Stimulated activated CD8-positive, alpha-beta memory T cell treated with anti-CD3 and anti-CD28 coated beads, Interleukin-4, amount 100 ng/mL, for 48 hours (primary cell): ENCODE measurements at places on chromosomes 6 and 20.

DNA sequence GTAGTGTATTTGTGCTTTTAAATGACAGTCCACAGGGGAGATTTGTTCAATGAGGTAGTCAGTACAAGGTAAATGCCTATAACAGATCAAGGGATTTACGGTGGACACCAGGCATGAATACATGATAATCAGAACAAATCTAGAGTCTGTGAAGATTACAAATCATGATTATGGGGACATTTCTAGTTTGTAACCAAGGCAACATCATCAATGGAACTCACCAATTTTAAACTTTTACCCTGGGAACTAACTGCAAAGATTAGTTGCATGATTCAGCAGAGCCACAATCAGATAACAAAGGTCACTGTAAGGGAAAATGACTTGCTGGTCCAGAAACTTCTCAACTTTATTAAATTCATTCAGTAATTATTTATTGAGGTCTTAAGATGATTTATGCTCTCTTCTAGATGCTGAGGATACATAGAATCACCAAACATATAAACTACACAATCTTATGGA is at the start of gene CRISP1:
Gene CRISP1 (minus strand): TSS at position 51 of the 459 bp plus-strand sequence. CDS start 9,135 bp downstream, outside the sequence.
- no peak for DNase-seq

GRCh38 chr20:5024982-5025381 is 23.7 kb upstream of the SLC23A2 start:
- DNase-seq, result no peak

DNA sequence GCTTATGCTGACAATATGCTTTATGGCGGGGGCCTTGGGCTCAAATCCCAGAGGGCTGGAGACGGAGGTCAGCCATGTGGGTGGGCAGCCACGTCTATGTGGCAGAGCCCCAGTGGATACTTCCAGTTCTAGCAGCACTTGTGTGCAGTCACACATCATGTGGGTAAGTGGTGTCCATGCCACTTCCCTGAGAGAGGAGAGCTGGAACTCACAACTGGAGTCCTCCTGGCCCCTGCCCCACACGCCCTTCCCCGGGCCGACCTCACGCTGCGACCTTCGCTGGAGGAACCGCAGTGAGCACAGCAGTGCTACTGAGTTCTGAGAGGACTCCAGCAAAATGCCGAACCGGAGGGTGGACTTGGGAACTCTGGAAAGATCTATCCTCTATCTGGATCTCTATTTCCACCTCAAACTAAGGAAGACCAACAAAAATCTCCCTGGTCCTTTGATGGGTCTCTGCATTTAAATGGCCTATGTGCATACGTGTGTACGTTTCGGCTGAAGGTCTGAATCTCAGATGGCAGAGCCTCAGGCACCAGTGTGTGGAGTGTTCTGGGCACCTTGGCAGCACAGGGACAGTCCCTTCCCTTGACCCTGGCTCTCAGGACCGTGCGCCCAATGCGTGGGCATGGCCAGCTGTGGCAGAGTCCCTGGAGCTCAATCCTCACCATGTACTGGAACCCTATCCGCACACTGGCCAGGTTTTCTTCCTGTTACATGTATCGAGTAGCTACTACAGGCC is 55.4 kb downstream of the GNAS-AS1 start:
- no peak for DNase-seq

- DNase-seq, result no peak
Observed at GRCh38 chr20:34396408-34396807, 33.3 kb downstream of the ITCH start.

DNA sequence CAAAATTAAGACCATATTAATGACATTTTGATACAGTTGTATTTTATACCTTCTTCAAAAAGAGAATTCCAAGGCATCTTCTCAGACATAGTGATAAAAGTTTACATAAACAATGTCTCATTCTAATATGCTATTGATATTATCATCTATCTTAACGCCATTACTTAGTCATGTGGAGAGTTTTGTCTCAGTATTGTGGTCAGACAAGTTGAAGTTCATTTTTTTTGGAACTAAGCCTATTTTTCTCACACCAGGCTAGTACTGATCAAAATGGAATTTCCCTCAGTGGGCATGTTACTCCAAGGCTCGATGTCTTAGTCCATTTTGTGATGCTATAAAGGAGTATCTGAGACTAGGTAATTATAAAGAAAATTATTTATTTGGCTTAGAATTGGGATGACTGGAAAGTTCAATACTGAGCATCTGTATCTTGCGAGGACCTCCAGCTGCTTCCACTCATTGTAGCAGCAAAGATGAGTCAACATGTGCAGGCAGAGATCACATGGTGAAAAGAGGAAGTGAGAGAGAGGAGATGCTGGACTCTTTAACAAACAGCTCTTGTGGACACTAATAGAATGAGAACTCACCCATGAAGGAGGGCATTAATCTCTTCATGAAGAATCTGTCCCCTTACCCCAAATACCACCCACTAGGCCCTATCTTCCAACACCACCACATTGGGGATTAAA is 825.5 kb upstream of the MANEA start:
- no peak for DNase-seq

DNA sequence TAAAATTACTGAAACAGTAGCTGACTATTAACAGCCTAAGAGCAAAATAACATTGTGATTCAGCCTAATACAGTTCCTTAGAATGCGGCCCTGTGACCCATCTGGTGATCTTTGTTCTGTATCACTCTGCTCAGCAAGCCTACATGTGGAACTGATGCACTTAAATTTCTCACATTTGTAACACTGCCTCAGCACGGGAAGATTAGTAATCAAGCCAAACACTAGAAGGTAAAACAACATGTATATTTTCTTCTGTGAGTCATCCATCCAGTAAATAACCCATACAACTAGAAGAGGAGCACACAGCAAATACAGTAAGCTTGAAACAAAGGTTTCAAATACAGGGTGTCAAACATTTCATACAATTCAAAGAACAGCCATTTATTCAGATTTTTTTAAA is 189.7 kb upstream of the NOX3 start:
- no peak for DNase-seq

DNA sequence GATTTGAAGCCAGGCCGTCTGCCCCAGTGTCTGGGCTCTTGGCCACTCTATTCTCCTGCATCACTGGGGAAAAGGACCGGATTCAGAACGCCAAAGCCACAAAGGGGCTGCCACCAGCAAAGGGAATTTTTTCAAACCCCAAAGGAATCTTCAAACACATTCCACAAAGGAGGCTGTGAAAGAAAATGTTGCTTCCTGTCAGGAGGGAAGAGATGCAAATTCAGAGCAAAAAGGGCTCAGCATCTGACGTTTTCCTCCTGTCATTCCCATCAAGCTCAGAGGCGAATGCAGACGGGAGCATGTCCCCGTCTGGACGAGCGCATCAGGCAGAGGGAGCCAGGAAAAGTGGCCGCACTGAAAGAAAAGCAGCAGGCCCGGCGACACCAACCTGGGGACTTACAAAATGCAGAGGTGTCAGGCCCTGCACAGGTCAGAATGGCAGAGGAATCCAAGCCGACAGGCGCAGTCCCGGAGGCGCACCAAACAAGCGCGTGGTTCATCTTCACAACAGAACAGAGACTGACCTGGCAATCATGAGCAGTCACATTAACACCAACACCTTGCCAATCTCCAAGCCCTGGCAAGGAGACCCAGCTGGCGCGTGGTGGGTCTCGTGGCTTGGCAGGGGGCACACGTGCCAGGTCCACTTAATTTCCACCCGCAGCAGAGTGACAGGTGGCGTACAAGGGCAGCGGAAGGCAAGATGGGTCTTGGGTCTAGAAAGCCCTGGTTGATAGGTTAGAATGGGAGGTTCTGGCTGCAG is 62.8 kb downstream of the GRM4 start:
- DNase-seq, result no peak

GRCh38 chr20:38554986-38555385 is 26.0 kb upstream of the ADIG start:
- no peak for DNase-seq

- no peak for DNase-seq
Observed at GRCh38 chr6:148287623-148288333, 54.9 kb upstream of the SASH1 start.

DNA sequence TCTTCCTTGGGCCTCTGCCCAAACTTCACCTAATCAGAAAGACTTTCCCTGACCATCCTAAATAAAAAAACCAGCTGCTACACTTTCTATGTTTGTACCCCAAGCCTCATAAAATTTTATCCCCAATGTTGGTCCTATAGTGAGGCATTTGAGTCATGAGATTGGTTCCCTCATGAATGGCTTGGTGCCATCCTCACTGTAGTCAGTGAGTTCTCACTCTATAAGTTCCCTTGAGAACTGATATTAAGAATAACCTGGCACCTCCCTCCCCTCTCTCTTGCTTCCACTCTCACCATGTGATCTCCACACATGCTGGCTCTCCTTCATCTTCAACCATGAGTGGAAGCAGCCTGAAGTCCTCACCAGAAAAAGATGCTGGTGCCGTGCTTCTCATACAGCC is 316.9 kb upstream of the PRDM1 start:
- no peak for DNase-seq
